ENCODE measurements at places on chromosomes 7 and 10.

DNA sequence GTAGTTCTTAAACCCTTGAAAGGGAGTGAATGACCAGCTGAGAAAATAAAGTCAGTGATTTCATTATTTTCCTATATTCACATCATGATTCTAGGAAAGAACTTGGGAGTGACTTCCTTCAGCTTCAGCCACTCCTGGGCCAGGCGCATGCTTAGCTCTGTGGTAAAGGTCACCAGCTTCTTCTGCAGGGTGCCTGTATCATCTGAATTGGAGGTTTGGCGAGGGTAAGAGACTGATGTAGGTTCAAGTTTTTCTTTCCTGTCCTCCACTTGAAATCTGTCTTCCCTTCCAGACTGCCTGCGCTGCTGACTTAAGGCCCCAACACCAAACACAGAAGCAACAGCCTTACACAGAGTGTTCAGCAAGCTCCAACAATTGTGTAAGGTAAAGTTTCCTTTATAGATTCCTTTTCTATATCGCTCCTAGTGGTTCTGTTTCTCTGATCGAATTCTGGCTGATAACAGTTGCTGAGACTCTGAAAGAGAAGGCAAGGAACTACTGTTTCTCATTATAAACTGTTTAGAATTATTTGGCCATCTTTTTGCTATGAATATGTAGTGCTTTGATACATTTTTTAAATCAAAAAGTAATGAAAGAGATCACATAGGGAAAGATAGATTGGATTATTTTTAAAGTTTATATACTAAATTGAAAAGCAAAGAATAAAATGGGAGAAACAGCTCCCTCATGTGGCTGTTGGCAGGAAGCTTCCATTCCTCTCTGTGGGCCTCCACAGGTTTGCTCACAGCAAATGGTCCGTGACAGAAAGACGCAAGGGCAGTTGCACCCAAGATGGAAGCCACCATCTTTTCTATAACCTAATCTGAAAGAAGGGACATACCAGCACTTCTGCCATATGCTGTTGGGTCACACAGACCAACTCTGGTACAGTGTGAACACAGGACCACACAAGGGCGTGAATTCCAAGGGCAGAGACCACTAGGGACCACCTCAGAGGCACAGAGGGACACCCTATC is 14.0 kb downstream of the GATAD1 start:
- no peak for DNase-seq

DNA sequence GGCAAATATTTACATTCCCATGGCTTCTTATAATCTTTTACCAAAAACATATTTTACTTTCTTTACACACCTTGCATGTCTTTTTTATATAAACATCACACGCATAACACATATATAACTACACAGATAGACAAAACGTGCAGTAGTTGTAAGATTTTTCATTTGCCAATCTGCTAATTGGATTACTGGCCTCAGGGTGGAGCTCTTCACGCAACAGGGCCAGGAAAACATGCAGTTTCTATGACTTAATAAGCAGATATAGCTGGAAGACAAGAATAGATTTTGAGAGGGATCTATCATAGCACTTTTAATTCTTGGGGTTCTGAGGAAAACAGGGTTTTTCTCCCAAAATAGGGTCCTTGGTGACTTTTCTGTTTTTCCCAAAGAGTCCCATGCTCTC is 12.7 kb downstream of the ACADSB start:
- no peak for DNase-seq

DNA sequence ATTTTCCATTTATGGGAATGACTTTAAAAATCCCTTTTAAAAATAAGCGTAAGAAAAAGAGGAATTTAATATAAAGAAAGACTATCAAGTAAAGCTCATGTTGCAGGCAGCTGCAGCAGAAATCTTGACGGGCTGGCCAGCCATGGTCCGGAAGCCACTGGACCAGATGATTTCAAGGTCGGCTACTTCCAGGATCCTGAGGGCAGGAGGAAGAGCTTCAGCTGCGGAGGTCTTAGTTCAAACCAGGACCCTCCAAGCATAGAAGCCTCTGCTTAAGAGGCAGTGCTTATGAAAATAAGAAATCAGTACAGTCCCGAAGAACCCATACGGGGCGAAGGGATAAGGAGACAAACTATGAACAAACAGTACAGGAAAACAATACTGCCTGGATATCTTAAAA is 220.2 kb upstream of the CELF2 start:
- no peak for DNase-seq

DNA sequence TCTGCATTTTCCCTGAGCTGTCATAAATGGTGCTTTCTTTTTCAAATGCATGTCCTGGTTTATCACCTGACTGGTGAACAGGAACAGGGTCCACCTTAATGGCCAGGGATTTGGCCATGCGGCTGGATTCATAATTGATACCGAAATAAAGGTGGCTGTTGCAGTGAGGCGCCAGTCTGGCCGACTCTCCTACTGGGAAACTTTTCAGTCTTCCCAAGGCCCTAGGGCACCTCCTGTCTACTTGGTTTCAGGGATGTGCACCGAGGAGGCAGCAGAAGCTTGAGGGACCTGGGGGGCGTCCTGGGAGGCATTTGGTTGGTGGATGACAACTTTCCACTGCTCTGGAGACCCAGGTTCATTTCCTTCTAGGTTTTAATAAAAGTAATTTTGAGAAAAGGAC is 46.4 kb upstream of the FIGNL1 start:
- no peak for DNase-seq

DNA sequence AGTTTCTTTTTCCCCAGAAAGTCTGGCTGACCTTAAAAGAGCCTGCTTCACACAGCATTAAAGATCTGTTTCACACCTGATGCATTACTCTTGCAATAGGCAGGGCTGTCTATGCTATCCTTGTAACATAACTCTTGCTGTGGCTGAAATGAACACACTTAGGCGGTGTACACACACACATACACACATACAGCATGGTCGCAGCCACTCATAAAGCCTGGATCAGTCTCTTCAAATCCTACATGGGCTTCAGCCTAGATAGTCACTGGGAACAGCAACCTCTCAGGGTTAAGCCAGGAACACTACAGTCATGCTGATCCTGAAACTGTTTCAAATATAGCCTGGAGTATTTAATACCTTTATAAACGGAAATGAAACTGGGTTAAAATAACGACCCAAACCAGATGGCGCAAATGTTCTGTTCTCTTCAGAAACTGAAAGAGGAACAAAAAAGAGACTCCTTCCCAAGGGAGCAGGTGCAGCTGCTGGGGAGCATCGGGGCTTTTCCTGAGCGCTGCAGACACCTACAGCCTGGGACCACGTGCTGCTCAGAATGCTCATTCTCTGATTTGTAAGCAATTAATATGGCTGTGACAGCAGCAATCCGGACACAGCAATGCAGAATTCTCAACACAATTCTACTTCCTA is 61.0 kb upstream of the SFMBT2 start:
- DNase-seq, result no peak

DNA sequence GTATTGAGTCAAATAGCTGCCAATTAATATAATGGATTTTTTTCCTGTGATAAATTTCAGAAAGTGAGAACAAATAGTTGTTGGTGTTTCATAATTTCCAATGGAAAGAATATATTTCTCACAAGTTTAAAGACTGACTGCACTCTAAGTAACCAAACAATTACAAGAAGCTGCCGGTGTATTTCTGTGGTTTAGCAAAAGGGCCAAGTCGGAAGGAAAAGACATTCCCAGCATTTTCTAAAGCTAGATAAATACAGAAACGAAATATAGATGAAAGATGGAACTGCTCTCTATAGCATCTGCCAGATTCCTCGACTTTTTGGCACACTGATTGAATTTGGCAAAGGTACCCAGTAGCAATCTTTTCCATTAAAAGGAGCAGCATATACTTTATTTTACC is 92.7 kb upstream of the MKX start:
- DNase-seq, result no peak

DNA sequence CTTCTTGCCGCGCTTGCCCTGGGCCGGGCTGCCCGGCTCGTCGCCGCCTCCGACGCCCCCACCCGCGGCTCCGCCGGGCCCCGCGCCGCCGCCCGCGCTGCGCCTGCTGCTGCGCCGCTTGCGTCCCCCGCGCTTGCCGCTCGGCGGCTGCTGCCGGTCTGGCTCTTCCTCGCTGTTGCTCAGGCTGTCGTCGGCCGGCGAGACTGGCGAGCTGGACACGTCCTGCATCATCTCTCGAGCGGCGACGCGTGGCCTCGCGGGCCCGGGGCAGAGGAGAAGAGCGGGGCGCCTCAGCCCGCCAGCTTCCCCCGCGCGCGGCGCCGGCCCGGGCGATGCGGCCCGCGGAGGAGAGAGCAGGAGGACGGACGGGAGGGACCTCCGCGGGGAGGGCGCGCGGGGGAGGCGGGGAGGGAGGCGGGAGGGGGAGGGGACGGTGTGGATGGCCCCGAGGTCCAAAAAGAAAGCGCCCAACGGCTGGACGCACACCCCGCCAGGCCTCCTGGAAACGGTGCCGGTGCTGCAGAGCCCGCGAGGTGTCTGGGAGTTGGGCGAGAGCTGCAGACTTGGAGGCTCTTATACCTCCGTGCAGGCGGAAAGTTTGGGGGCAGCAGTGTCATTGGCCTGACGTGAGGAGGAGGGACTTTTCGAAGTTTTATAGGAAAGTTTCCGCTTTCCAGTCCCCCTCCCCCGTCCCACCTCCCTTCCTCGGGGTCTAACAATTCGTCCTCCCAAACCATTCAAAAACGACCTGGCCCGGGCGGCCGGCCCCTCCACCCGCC is at the start of gene TWIST1:
Gene TWIST1, minus strand, starts transcription at position 546 of the 779 bp plus-strand sequence. Its CDS starts 315 bp downstream, at position 231.
- DNase-seq, result no peak

GRCh38 chr7:132697003-132697402 is 120.7 kb upstream of the PLXNA4 start:
- no peak for DNase-seq

DNA sequence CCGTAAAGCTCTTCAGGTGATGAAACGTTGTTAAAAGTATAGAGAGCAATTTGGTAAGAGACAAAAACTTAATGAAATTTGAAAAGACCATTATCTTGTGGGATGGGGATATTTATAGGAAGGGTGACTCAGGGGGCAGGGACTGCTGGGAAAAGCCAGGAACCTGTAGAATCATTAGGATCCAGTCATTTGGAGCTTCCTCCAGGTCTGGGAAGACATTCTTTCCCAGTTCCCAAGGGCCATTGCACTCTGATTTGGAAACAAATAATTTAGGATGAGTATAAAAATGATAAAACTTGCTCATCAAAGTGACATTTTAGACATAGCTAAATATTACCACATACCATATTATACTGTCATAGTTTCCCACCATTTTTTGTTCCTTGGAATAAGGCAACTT is 143.9 kb downstream of the PFKFB3 start:
- no peak for DNase-seq

- DNase-seq, result no peak
Measured at GRCh38 chr7:30968747-30969603, 5.2 kb downstream of the GHRHR start.

All from HS-27A (cell line).